ENCODE measurements at places on chromosomes 4 and X. TPM values are rescaled to one million over a fixed set of nuclear protein-coding genes. Genes with fewer than 3 reads are reported as not detected.

- no peak for DNase-seq
These were observed 137.5 kb downstream of the AMMECR1 start for GRCh38 chrX:110180176-110180927.

GRCh38 chrX:153880440-153880815 lies 5.5 kb downstream of the L1CAM start:
- DNase-seq = no peak

- no peak for DNase-seq
These were observed 3.0 kb downstream of the ZIC3 start for GRCh38 chrX:137568741-137569469.

- no peak for DNase-seq
These were observed 147.7 kb downstream of the RBM46 start for GRCh38 chr4:154928640-154929257.

The CFI gene
- 0.11 TPM for total RNA-seq

- DNase-seq = no peak
These were observed 598.1 kb downstream of the MID1IP1 start for GRCh38 chrX:39399387-39399786.

The PRR32 gene
- not detected for total RNA-seq

DNA sequence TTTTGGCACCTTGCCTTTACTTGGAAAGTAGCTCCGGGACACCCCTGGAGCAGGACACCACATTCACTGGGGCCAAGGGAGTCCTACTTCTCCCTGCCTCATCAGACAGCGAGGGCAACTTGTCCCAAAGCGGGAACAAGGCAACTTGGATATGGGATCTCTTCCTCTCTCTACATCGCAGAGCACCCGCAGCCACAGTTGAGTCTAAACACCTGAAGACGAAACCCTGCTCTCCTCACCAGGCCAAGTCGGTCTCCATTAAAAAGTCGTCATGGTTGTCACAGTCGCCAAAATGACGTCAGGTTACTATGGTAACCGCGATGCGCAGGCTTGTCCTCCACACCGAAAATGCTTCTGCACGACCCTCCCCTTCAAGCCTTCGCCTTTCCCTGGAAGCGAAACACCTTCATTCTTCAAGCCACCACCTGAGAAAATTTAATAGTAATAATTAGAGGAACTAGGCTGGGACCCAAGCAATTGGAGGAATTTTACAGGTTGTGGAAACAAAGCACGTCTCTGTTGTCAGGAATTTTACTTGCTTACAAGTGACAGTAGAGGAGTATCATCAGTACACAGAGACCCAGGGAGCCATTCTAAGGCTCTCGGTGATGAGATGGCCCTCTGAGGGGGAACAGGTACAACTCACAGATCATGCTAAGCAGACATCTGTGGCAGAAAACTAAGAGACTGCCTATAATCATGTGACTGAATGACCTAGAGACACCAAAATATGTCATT lies 30.5 kb upstream of the TCEAL4 start:
- DNase-seq = peak; percentile 54

GRCh38 chr4:39043861-39044363 lies 11.7 kb upstream of the TMEM156 start:
- DNase-seq = no peak

GRCh38 chr4:180057891-180058671 lies 2185.1 kb upstream of the TENM3 start:
- no peak for DNase-seq

DNA sequence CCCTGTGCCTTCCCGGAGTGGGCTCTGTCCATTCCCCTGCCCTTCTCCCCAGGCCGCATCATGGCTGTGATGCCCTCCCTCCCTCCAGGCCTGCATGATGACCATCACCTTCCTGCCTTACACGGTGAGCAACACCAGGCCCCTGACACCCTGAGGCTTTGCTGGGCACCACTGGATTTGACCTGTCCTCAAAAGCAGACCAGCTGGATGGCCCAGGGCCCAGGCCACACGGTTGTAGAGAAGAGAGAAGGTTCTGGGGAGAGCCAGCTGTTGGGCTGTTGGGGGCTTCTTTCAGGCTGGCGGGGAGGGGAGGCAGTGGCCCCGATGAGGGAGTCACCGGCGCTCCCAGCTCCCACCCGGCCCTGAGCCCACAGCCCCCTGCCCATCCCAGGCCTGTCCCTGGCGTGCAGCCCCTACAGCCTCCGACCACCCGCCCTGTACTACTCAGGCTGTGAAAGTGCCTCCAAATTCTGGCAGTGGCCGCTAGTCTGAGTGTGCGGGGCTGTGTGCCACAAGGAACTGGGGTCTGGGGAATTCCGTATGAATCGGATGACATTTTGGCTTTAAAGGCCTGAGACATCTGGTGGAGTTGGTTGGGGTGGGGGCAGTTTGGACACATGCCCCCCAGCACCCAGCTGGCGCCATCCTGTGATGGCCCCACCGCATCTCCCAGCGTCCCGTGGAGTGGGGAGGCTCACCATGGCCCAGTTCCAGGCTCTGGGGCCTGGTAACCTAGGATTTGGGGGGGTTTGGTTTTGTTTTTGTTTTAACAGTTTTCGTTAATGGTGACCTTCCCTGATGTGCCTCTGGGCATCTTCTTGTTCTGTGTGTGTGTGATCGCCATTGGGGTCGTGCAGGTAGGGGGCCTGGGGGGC lies 19.6 kb downstream of the TMEM175 start:
- DNase-seq = no peak

DNA sequence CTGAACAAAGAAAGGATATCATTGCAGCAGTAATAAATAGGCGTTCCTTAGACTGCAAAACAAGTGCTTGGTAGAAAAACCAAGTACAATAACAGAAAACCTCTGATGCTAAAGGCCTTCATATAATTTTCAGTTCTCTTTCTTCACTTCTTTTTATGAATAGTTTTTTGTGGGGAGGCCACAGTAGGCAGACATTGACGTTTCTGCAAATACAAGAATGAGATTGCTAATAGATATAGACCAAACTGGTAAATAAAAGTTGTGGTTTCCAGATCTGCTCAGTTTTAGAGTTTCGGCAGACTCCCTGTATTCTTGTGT lies 57.0 kb upstream of the RAP1GDS1 start:
- DNase-seq = no peak

DNA sequence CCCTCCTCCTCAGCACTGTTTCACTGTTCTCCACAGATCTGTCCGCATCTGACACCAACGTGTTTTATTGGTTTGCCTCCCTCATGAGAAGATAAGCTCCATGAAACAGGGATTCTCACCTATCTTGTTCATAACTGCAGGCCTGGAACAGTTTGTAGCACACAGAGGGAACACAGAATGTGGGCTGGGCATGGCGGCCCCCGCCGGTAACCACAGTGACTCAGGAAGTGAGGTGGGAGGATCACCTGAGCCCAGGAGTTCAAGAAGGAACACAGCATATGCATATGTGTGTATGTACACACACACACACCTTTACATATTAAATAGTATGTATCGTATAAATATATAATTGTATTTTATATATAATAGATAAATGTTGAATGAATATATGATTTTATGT lies 168.6 kb downstream of the AFAP1 start:
- peak; percentile 46 for DNase-seq

DNA sequence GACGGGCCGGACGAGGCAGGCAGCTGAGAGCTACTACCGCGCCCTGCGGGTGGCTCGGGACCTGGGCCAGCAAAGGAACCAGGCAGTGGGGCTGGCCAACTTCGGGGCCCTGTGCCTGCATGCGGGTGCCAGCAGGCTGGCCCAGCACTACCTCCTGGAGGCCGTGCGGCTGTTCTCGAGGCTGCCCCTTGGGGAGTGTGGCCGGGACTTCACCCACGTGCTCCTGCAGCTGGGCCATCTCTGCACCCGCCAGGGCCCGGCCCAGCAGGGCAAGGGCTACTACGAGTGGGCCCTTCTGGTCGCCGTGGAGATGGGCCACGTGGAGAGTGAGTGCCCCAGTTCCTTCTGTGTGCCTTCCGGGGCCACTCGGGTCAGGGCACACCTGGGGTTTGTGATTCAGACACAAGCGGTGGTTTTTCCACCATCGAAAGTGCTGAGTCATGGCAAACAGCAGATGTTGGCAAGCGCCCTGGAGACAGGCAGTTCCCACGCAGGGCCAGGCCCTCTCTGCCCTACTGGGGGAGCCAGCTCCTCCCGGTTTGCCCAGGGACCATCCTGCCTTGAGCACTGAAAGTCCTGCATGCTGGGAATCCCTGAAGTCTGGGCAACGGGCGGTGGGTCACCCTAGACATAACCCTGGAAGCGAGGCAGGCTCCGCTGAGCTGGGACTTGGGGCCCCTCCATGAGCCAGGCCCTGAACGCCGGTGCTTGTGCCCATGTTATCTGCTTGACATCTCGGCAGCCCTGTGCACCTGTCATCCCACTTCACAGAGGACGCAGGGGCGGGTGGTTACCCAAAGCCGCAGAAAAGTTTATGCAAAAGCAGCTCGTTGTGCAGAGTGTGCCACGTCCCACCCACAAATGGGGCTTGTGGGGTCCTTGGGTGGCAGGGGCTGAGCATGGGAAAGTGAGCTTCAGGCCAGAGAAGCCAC lies 29.5 kb downstream of the SH3TC1 start:
- DNase-seq = peak; percentile 69

GRCh38 chr4:105637408-105638176 lies 70.9 kb downstream of the INTS12 start:
- no peak for DNase-seq

GRCh38 chr4:56701161-56701480 lies 20.0 kb upstream of the HOPX start:
- no peak for DNase-seq

The NMU gene
- total RNA-seq = 0.58 TPM

Data from activated T-cell treated with anti-CD3 and anti-CD28 coated beads, Interleukin-2, amount 50 U/mL, for 4 hours (primary cell).